Hair follicular keratinocyte (primary cell): ENCODE measurements at places on chromosomes 7 and 10. TPM values are rescaled to one million over a fixed set of nuclear protein-coding genes. Genes with fewer than 3 reads are reported as not detected.

Gene PRF1
- total RNA-seq, result not detected in 2 replicates

Gene TEX36
- total RNA-seq, result not detected in 2 replicates

Gene LIPJ
- total RNA-seq, result not detected in 2 replicates

Gene AKR1C3
- 3.7 and 8.4 TPM in 2 replicates for total RNA-seq

Gene JAKMIP3
- total RNA-seq, result not detected in 2 replicates

Gene CCL24
- not detected in 2 replicates for total RNA-seq

Gene PLAU
- 292 and 758 TPM in 2 replicates for total RNA-seq
